Neural progenitor cell (in vitro differentiated cells): ENCODE measurements at places on chromosomes 5 and 9. TPM values are rescaled to one million over a fixed set of nuclear protein-coding genes. Genes with fewer than 3 reads are reported as not detected.

Gene CCNJL
- 8.4 and 9.4 TPM in 2 replicates for total RNA-seq

Gene LCN6
- total RNA-seq, result not detected in 2 replicates

Gene SLC34A1
- not detected in 2 replicates for total RNA-seq

Gene FAM120A
- total RNA-seq, result 17.2 and 22.4 TPM in 2 replicates

Gene ATG10
- 13.4 and 13.9 TPM in 2 replicates for total RNA-seq

Gene C7
- not detected in 2 replicates for total RNA-seq

Gene KIF20A
- 128 and 158 TPM in 2 replicates for total RNA-seq

Gene GRXCR2
- not detected in 2 replicates for total RNA-seq

Gene KCNMB1
- total RNA-seq, result not detected in 2 replicates

Gene ZNG1A
- total RNA-seq, result 23.5 and 45.8 TPM in 2 replicates

Gene PCSK1
- 2.3 and 3.9 TPM in 2 replicates for total RNA-seq

Gene QRFP
- total RNA-seq, result not detected in 2 replicates

Gene IPO11
- 48.2 and 66.9 TPM in 2 replicates for total RNA-seq

Gene IL3
- total RNA-seq, result not detected in 2 replicates

Gene HMCN2
- total RNA-seq, result 0.15 and 0.40 TPM in 2 replicates

Gene LYSMD3
- total RNA-seq, result 8.2 and 16.3 TPM in 2 replicates

Gene KLHL3
- total RNA-seq, result 17.2 and 26.8 TPM in 2 replicates

Gene CDX1
- not detected in 2 replicates for total RNA-seq

Gene MAP1B
- 84.4 and 247 TPM in 2 replicates for total RNA-seq

Gene CNTFR
- total RNA-seq, result 8.6 and 37.2 TPM in 2 replicates

Gene EGR1
- 25.1 and 31.3 TPM in 2 replicates for total RNA-seq

Gene BHMT2
- total RNA-seq, result not detected in 2 replicates

Gene IFNA2
- total RNA-seq, result not detected in 2 replicates

Gene FBLL1
- total RNA-seq, result 0.19 and 0.34 TPM in 2 replicates

Gene RNF180
- 5.5 and 7.0 TPM in 2 replicates for total RNA-seq

Gene IFNA10
- not detected in 2 replicates for total RNA-seq

Gene SHLD3
- 5.7 and 8.4 TPM in 2 replicates for total RNA-seq

Gene EDIL3
- 7.8 and 13.8 TPM in 2 replicates for total RNA-seq

Gene WNK2
- total RNA-seq, result 6.2 and 16.7 TPM in 2 replicates

Gene DOK3
- 0.54 and 0.93 TPM in 2 replicates for total RNA-seq

Gene IFNB1
- total RNA-seq, result not detected in 2 replicates

Gene PTGS1
- 1.8 and 2.2 TPM in 2 replicates for total RNA-seq

Gene CYSRT1
- total RNA-seq, result 0.56 TPM in 1 of 2 replicates, not detected in the other

Gene FOXD4L6
- not detected in 2 replicates for total RNA-seq

Gene CLIC3
- not detected in 2 replicates for total RNA-seq

Gene SLC4A9
- total RNA-seq, result not detected in 2 replicates

Gene SPINK7
- total RNA-seq, result not detected in 2 replicates

Gene MEIKIN
- not detected in 2 replicates for total RNA-seq

Gene SPDL1
- 91.4 and 151 TPM in 2 replicates for total RNA-seq

Gene MOB3B
- total RNA-seq, result 14.0 and 15.3 TPM in 2 replicates

Gene FRRS1L
- 4.3 and 13.3 TPM in 2 replicates for total RNA-seq

Gene ZNF366
- total RNA-seq, result not detected in 2 replicates

Gene EQTN
- total RNA-seq, result 2.0 and 3.4 TPM in 2 replicates

Gene LRRC70
- total RNA-seq, result 0.79 and 1.2 TPM in 2 replicates

Gene CEL
- total RNA-seq, result 1.0 and 2.2 TPM in 2 replicates

Gene PPP3R2
- not detected in 2 replicates for total RNA-seq

Gene NR3C1
- total RNA-seq, result 0.17 and 0.37 TPM in 2 replicates

Gene PGM5
- 0.81 and 2.0 TPM in 2 replicates for total RNA-seq

Gene LCP2
- not detected in 2 replicates for total RNA-seq

Gene SPINK6
- not detected in 2 replicates for total RNA-seq

Gene ADAMTS19
- 11.1 and 23.3 TPM in 2 replicates for total RNA-seq

Gene ECM2
- total RNA-seq, result not detected in 2 replicates

Gene SNCAIP
- total RNA-seq, result 4.8 and 5.4 TPM in 2 replicates

Gene DCTN3
- 45.6 and 98.3 TPM in 2 replicates for total RNA-seq

Gene CCNI2
- 0.22 TPM in 1 of 2 replicates, not detected in the other for total RNA-seq
